ENCODE measurements at places on chromosomes 7 and 10. TPM values are rescaled to one million over a fixed set of nuclear protein-coding genes. Genes with fewer than 3 reads are reported as not detected.

- no peak for DNase-seq
- no peak overlapping the region for H3K4me3 ChIP-seq
- H3K27ac ChIP-seq, result no peak overlapping the region
- H3K27me3 ChIP-seq, result no peaks in the 10 kb centered on the region
Measured at GRCh38 chr7:66164356-66164755, 40.8 kb upstream of the TPST1 start.

The CDK6 gene
- 14.4 TPM for total RNA-seq

- H3K27me3 ChIP-seq, result no peaks in the 10 kb centered on the region
- H3K4me3 ChIP-seq, result no peak overlapping the region
- H3K36me3 ChIP-seq, result no peaks in the 10 kb centered on the region
- H3K4me1 ChIP-seq, result no peaks in the 10 kb centered on the region
- H3K27ac ChIP-seq, result peak overlapping the region; percentile 65
- peak; percentile 51 for DNase-seq
Measured at GRCh38 chr10:62545160-62546066, 171.2 kb downstream of the ZNF365 start.

GRCh38 chr7:3063016-3063753, 19.5 kb upstream of the CARD11 start:
- H3K36me3 ChIP-seq, result no peaks in the 10 kb centered on the region
- no peaks in the 10 kb centered on the region for H3K4me1 ChIP-seq
- no peak overlapping the region for H3K27ac ChIP-seq

- no peaks in the 10 kb centered on the region for H3K36me3 ChIP-seq
- no peaks in the 10 kb centered on the region for H3K27me3 ChIP-seq
- DNase-seq, result no peak
Measured at GRCh38 chr7:27466703-27467102, 196.0 kb downstream of the HIBADH start.

The HOXA7 gene
- total RNA-seq, result 16.9 TPM

- no peak overlapping the region for H3K4me3 ChIP-seq
- no peak for DNase-seq
- H3K36me3 ChIP-seq, result no peaks in the 10 kb centered on the region
- H3K27ac ChIP-seq, result no peak overlapping the region
- peaks cover 5% of the 10 kb centered on the region for H3K4me1 ChIP-seq
Measured at GRCh38 chr7:131322061-131322460, 5.6 kb upstream of the MKLN1 start.

DNA sequence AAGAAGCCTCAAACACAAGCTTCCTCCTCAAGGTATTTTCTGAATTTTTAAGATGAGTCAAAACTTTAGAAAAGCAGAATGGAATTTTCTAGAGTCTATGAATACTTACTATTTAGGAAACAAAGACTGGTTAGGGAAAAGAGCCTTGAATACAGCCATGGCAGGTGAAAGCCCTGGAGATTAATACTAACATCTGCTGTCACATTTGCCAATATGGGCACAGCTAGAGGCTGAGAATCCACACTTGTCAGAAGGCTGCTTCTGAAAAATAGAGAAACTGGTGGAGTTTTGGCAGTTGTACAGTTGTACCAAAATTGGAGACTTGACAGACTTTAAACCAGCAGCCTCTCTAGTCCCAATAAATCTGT, 24.3 kb upstream of the CNNM1 start:
- H3K36me3 ChIP-seq, result no peaks in the 10 kb centered on the region
- no peaks in the 10 kb centered on the region for H3K4me1 ChIP-seq
- no peak for DNase-seq
- no peak overlapping the region for H3K27ac ChIP-seq

The NUTM2A gene
- total RNA-seq, result 2.3 TPM

DNA sequence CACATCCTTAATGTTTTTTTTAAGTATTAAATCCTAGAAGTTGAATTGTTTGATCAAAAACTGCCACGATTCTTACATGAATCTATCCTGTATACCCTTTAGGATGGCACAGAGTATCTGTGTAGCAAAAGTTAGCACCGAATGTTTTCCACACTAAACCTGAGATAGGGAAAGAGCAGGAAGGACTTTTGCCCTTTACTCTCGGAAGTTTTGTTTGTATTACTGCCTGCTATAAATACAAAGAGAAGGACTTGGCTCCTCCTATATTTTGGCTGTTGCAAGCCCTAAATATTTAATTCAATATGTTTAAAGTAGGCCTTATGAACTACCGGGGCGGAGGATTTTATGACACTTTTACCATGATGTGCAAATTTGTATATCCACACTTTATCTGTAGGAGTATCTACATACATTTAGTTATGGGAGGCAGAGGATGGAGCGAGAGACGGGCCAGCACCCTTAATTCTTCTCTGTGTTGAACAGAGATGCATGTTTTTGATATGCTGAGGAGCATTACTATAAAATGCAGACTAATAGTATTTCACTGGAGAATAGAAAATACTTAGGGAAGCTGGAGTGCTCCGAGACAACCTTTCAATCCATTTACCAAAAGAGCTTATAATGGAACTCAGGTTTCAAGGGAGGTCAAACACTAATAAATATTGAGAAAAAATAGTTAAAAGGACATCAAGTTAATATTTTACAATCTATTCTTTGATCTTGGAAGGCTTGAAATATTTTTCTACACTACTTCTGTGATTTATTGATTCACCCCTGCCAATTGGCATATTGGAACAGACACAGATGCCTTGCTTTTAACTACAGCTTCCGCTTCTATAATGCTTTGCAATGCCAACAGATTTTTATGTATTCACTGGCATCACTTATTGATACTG, 97.4 kb downstream of the CHN2 start:
- H3K4me1 ChIP-seq, result no peaks in the 10 kb centered on the region
- no peaks in the 10 kb centered on the region for H3K36me3 ChIP-seq
- DNase-seq, result no peak

- no peaks in the 10 kb centered on the region for H3K4me1 ChIP-seq
- DNase-seq, result no peak
- no peak overlapping the region for H3K27ac ChIP-seq
- no peaks in the 10 kb centered on the region for H3K36me3 ChIP-seq
- no peaks in the 10 kb centered on the region for H3K27me3 ChIP-seq
- no peak overlapping the region for H3K4me3 ChIP-seq
Measured at GRCh38 chr7:70710011-70710480, 421.9 kb upstream of the GALNT17 start.

The ACTL6B gene
- total RNA-seq, result not detected

DNA sequence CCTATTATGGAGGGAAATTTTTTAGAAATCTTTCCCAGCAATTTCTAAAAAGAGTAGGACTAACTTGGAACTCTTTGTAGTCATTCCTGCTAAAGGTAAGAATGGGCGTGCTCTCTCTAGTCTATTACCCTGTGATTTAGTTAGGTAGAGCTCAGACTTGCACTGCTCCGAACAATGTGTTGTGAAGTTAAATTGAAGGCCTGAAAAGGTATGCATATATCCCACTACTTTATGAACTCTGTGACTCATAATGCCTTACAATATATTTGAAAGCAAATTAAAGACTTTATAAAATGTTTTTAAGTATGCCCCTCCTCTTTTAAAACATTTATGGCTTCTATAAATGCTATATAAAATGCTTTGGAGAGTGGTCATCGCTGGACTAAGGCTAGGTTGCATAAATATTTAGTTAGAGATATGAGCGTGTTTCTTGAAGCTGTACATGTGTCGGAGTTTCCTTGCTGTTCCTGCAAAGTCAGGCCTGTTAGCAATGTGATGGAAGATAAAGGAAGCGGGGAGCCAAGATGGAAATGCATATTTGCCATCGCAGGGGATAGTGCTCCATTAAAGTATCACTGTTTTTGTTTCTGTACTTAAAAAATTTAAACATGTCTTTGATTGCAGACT, 761.4 kb downstream of the LRMDA start:
- DNase-seq, result no peak
- H3K27me3 ChIP-seq, result no peaks in the 10 kb centered on the region
- H3K4me1 ChIP-seq, result peaks cover 8% of the 10 kb centered on the region
- H3K36me3 ChIP-seq, result no peaks in the 10 kb centered on the region

GRCh38 chr7:55477781-55478374, 94.4 kb downstream of the VOPP1 start:
- no peak for DNase-seq
- H3K27ac ChIP-seq, result no peak overlapping the region

The HMX2 gene
- not detected for total RNA-seq

The MAPK8 gene
- 65.6 TPM for total RNA-seq

GRCh38 chr10:114012650-114013049, 31.0 kb upstream of the ADRB1 start:
- H3K4me1 ChIP-seq, result no peaks in the 10 kb centered on the region
- no peak overlapping the region for H3K4me3 ChIP-seq
- no peak overlapping the region for H3K27ac ChIP-seq
- H3K36me3 ChIP-seq, result no peaks in the 10 kb centered on the region
- no peaks in the 10 kb centered on the region for H3K27me3 ChIP-seq
- DNase-seq, result no peak

Data from tibial nerve (tissue), 4 donors.